ENCODE measurements at places on chromosomes 13 and 19.
A peak's percentile ranks its signal among the peaks of the same experiment; 100 is the strongest.

- DNase-seq = no peak
- no peaks in the 10 kb centered on the region for H3K4me1 ChIP-seq
- no peaks in the 10 kb centered on the region for H3K36me3 ChIP-seq
- H3K27ac ChIP-seq = no peak overlapping the region
Measured at GRCh38 chr13:85544756-85545155, 254.5 kb downstream of the SLITRK6 start.

DNA sequence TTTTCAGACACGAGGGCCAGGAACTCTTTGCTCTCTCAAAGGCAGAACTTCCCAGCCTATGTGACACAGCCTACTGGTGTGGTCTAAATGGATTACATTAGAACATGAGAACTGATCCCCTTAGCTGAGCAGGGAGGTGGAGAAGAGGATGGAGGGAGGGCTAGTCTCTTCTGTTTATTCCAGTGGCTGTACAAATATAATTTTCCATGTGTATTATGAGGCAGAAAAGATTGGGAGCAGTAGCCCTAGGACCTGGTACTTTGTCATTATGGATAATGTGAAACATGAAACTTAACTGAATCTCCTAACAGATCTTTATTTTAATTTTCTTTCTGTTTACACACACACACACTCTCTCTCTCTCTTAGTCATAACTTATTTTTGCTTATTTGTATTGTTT, 82.1 kb downstream of the WDFY2 start:
- H3K27me3 ChIP-seq = no peaks in the 10 kb centered on the region
- H3K36me3 ChIP-seq = no peaks in the 10 kb centered on the region
- H3K4me3 ChIP-seq = no peak overlapping the region
- no peaks in the 10 kb centered on the region for H3K4me1 ChIP-seq
- no peak for DNase-seq

GRCh38 chr13:99103536-99103935, 97.1 kb upstream of the UBAC2 start:
- no peaks in the 10 kb centered on the region for H3K4me1 ChIP-seq
- H3K4me3 ChIP-seq = no peak overlapping the region
- no peak for DNase-seq
- no peak overlapping the region for H3K27ac ChIP-seq
- H3K27me3 ChIP-seq = peaks cover 2% of the 10 kb centered on the region

DNA sequence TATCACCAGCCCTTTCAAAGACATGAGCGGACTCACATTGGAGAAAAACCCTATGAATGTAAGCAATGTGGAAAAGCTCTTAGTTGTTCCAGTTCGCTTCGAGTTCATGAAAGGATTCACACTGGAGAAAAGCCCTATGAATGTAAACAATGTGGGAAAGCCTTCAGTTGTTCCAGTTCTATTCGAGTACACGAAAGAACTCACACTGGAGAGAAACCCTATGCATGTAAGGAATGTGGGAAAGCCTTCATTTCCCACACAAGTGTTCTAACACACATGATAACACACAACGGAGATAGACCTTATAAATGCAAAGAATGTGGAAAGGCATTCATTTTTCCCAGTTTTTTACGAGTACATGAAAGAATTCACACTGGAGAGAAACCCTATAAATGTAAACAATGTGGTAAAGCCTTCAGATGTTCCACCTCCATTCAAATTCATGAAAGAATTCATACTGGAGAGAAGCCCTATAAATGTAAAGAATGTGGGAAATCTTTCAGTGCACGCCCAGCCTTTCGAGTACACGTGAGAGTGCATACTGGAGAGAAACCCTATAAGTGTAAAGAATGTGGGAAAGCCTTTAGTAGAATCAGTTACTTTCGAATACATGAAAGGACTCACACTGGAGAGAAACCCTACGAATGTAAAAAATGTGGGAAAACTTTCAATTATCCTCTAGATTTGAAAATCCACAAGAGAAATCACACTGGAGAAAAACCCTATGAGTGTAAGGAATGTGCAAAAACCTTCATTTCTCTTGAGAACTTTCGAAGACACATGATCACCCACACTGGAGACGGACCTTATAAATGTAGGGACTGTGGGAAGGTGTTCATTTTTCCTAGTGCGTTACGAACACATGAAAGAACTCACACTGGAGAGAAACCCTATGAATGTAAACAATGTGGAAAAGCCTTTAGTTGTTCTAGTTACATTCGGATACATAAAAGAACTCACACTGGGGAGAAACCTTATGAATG, 17.6 kb downstream of the ZNF791 start:
- no peak for DNase-seq
- no peak overlapping the region for H3K27ac ChIP-seq
- H3K4me3 ChIP-seq = no peak overlapping the region
- no peaks in the 10 kb centered on the region for H3K27me3 ChIP-seq
- no peaks in the 10 kb centered on the region for H3K4me1 ChIP-seq
- H3K36me3 ChIP-seq = peaks cover 28% of the 10 kb centered on the region

- H3K27me3 ChIP-seq = no peaks in the 10 kb centered on the region
- no peak overlapping the region for H3K4me3 ChIP-seq
- peaks cover 77% of the 10 kb centered on the region for H3K36me3 ChIP-seq
- peak; percentile 87 for DNase-seq
- H3K27ac ChIP-seq = peak overlapping the region; percentile 20
- H3K4me1 ChIP-seq = peaks cover 37% of the 10 kb centered on the region
Measured at GRCh38 chr19:14405758-14406644, 13.1 kb downstream of the DDX39A start.

GRCh38 chr13:31049833-31050232, 111.9 kb downstream of the HSPH1 start:
- DNase-seq = no peak
- H3K27ac ChIP-seq = no peak overlapping the region
- H3K27me3 ChIP-seq = peaks cover 6% of the 10 kb centered on the region
- H3K4me3 ChIP-seq = no peak overlapping the region
- peaks cover 19% of the 10 kb centered on the region for H3K4me1 ChIP-seq
- no peaks in the 10 kb centered on the region for H3K36me3 ChIP-seq

DNA sequence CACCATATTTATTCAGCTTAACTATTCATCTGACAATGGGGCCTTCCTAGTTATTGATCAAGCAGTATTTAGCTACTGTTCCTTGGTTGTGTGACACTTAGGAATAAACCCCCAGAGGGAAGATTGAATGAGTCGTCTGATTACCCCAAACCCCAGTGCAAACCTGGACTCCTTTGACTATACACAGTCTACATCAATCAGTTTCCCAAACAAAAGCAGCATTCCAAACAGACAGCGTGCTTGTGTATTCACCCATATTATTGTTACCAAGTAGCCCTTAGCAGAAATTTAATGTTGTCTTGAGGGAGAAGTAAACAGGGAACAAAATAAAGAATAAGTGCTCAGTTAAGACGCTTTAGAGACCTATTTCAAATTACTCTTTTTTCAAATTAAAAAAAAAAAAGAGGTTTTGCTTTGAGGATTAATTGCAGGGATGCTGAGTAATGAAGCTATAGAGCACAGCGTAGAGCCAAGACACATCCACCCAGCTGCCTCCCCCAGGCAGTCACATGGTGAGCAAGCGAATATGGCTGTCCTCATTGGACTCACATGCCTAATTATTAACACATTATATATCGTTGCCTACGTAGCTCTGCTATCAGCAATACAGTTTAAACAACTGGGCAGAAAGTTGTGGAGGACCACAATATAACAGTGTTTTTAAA, 14.7 kb upstream of the B3GLCT start:
- no peak overlapping the region for H3K4me3 ChIP-seq
- H3K36me3 ChIP-seq = no peaks in the 10 kb centered on the region
- H3K27ac ChIP-seq = no peak overlapping the region
- no peaks in the 10 kb centered on the region for H3K4me1 ChIP-seq
- H3K27me3 ChIP-seq = no peaks in the 10 kb centered on the region
- no peak for DNase-seq

DNA sequence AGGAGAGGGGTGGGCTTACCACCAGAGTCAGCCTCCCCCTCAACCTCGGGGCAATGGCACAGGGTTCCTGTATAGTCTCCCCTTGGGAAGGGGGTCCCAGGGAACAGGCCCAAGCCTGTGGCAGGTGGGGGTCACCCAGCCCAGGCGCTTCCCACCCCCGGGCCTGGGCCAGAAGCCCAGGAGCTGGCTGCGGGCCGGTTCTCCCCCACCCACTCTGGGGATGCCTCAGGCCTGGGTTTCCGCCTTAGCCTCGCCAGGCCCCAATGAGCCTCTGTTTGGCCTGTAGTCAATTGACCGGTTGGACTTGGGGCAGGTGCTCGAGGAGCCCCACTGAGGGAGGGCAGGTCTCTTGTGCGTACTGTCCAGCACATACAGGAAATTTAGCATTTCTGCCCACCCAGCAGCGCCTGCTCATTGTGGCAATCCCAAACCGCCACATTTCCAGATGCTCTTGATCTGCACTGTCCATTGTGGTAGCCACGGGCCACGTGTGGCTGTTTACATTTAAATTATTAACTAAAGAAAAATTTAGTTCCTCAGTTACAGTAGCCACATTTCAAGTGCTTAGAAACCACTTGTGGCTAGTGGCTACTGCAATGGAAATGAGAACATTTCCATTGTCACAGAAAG, 9.9 kb downstream of the LYL1 start:
- no peak overlapping the region for H3K4me3 ChIP-seq
- H3K4me1 ChIP-seq = peaks cover 38% of the 10 kb centered on the region
- DNase-seq = no peak
- no peaks in the 10 kb centered on the region for H3K36me3 ChIP-seq
- H3K27ac ChIP-seq = no peak overlapping the region

DNA sequence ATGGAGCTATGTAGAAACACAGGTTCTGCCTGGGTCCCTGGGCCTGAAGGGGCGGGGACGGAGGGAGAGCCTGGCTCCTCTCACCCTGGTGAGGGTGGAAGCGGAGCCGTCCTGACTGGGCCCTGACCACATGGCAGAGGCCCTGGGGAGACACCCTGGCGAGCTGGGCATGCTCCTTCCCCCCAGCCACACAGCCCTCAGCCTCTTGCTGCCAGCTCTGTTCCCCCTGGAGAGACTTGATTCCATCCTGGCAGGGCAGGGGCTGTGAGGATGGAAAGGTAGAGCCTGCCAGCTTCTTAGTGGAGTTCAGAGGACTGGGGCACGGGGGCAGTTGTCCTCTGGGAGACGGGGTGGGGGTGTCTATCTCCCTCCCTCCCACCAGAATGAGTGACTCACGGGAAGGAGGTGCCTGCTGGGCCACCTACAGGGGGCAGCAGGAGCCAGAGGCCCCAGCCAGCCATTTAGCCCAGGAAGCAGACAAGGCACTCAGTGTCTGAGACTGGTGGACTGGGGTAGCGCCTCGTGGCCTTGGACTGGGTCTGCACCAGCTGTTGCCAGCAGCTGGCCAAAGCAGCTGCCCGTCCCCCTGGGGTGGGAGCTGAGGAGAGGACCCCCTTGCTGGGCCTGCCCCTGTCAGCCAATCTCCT, 22.8 kb upstream of the RNF17 start:
- no peaks in the 10 kb centered on the region for H3K4me1 ChIP-seq
- H3K27me3 ChIP-seq = no peaks in the 10 kb centered on the region
- no peak overlapping the region for H3K27ac ChIP-seq
- H3K36me3 ChIP-seq = no peaks in the 10 kb centered on the region

DNA sequence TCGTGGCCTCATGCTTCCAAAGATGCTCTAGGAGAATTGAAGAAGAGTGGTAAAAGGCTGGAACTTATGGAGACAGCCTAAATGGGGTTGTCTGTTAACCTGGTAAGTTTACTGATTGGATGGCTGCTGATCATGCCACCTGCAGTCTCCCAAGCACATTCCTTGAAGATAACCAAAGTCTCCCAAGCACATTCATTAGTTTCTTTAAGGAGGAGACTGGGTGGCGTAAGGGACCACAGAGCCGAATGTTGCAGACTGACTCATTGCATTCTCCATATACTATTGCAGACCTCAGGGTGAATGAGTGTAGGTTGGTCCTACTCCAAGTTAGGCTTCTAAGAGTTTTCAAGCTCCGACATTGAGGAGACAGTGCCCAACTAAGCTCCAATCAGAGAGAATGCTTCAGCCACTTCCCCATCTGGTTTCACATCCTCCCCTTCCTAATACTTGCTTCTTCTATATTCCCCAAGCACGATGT, at the start of gene IGFL3:
IGFL3 (minus strand) TSS at position 51 of the 478 bp plus-strand sequence; CDS start at position 12, 39 bp downstream.
- no peak within 1 kb of the TSS for H3K27ac ChIP-seq
- H3K4me3 ChIP-seq = no peak within 1 kb of the TSS
- DNase-seq = no peak

DNA sequence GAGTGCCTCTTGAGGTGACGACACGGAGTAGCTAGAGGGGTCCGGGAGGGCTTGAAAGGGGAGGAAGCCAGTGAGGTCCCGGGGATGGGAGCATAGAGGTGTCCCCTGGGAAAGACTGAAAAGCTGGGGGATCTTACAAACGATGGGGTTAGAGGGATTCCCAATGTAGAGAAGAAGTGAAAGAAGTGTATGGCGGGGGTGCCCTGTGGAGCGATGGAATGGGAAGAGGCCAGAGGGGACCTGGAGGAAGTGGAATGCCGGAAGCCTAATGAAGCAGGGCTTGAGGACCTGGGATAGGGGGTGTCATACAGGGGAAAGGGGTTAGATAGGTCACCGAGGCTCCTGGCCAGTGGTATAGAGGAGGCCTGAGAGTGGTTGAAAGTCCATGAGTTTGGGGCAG, 580 bp downstream of the AP2A1 start:
- H3K4me1 ChIP-seq = peaks cover 36% of the 10 kb centered on the region
- no peak for DNase-seq
- H3K27me3 ChIP-seq = no peaks in the 10 kb centered on the region

GRCh38 chr19:19403373-19403901, 2.0 kb upstream of the GATAD2A start:
- H3K4me3 ChIP-seq = no peak overlapping the region
- DNase-seq = no peak
- H3K4me1 ChIP-seq = peaks cover 42% of the 10 kb centered on the region

GRCh38 chr19:30596813-30597399, 224.7 kb downstream of the ZNF536 start:
- no peaks in the 10 kb centered on the region for H3K36me3 ChIP-seq

GRCh38 chr19:4987692-4988370, 18.9 kb downstream of the KDM4B start:
- no peaks in the 10 kb centered on the region for H3K27me3 ChIP-seq
- H3K36me3 ChIP-seq = no peaks in the 10 kb centered on the region
- H3K27ac ChIP-seq = no peak overlapping the region
- no peak for DNase-seq

- peak; percentile 6 for DNase-seq
- no peak overlapping the region for H3K4me3 ChIP-seq
- H3K27me3 ChIP-seq = no peaks in the 10 kb centered on the region
- H3K36me3 ChIP-seq = no peaks in the 10 kb centered on the region
- H3K27ac ChIP-seq = no peak overlapping the region
Measured at GRCh38 chr13:21579754-21580316, 24.1 kb downstream of the MICU2 start.

DNA sequence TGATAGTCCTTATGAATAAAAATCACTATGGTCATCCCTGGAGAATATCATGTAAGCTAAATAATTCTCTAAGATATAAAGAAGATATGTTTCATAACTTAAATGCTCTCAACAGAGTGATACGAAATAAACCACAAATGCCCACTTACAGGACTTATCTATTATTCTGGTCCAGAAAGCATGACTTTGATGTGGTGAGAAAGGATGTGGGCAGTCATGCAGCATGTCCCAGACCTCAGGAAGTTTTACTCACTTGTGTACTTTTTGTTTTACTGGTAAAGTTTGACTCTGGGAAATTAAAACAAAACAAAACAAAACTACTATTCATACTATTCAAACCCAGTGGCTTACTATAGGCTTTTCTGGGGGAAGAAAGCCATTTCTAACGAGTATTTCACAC, 483.2 kb upstream of the SLITRK6 start:
- H3K27me3 ChIP-seq = no peaks in the 10 kb centered on the region
- H3K27ac ChIP-seq = no peak overlapping the region
- no peaks in the 10 kb centered on the region for H3K36me3 ChIP-seq
- no peak for DNase-seq
- no peak overlapping the region for H3K4me3 ChIP-seq
